ENCODE measurements at places on chromosomes 11 and 22.

DNA sequence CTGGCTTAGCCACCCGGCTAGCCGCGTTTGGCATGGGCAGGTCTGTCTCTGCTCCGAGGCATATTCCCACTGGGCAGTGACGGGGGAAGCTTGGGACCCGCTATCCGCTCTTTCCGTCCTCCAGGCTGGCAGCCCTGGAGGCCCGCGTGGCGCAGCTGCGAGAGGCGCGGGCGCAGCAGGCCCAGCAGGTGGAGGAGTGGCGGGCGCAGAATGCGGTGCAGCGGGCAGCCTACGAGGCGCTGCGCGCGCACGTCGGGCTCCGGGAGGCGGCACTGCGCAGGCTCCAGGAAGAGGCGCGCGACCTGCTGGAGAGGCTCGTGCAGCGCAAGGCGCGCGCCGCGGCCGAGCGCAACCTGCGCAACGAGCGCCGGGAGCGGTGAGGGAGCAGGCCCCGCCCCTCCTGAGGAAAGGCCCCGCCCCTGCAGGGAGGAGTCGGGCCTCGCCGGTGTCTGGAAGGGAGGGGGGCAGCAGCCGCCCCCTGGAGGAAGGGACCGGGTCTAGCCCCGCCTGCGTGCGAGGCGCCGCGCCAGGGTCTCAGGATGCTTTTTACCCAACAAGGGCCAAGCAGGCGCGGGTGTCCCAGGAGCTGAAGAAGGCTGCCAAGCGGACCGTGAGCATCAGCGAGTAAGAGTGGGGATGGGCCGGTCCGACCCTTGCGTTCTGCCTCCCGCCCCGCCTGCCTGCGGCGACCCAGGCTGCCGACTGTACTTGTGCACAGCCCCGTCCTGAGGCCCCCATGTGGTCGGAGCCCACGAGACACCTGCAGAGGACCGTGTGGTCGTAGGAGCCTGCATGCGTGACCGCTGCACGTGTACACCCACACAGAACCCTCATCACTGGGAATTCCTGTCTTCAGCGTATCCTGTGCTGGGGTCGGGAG is 7.9 kb downstream of the ATG16L2 start:
- H3K4me1 ChIP-seq, result peaks cover 10% of the 10 kb centered on the region
- no peak overlapping the region for H3K4me3 ChIP-seq
- no peak overlapping the region for H3K27ac ChIP-seq
- no peaks in the 10 kb centered on the region for H3K27me3 ChIP-seq
- H3K36me3 ChIP-seq, result peaks cover 57% of the 10 kb centered on the region

- no peak overlapping the region for H3K27ac ChIP-seq
- DNase-seq, result no peak
- no peaks in the 10 kb centered on the region for H3K36me3 ChIP-seq
- H3K4me3 ChIP-seq, result no peak overlapping the region
- peaks cover 6% of the 10 kb centered on the region for H3K27me3 ChIP-seq
Observed at GRCh38 chr11:109847621-109848020, 245.6 kb upstream of the ZC3H12C start.

- no peaks in the 10 kb centered on the region for H3K4me1 ChIP-seq
- no peaks in the 10 kb centered on the region for H3K36me3 ChIP-seq
Observed at GRCh38 chr11:78996007-78996406, 421.3 kb upstream of the NARS2 start.

DNA sequence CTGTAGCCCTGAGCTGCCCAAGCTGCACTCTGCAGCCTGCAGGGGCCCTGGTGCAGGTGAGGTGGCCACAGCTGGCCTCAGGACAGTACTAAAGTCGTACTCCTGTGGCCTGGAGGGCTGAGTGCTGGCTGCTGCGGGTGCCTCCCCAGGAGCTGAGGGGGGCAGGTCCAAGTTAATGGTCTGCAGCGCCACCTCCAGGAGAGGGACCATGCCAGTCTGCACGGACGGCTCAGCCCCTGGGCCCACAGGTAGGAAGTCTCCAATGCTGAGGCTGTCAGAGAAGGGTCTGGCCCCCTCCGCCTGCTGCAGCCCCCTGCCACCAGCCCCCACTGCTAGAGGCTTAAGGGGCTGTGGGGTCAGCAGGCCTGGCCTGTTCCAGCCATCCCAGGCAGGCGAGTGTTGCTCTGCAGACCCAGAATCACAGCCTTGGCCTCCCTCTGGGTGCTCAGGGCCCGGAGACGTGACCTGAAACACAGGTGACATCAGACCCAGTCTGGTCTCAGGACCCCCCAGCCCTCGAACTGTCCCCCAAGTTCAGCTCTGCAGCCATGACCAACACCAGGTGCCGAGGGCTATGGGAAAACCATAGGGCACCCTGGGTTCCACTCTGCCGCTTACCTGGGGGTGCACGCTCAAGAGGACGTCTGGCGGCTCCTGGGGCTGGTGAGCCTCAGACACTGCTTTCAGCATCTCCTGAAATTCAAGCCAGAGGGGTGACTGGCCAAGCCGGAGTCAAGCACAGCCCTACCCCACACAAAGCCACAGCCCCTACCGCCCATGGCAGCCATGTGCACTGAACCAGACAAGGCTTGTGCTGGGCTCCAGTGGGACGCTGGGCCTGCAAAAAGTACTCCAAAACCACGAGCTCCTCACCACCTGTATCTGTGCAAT is 20.8 kb downstream of the SELENOO start:
- no peaks in the 10 kb centered on the region for H3K27me3 ChIP-seq
- peaks cover 40% of the 10 kb centered on the region for H3K36me3 ChIP-seq
- H3K4me3 ChIP-seq, result no peak overlapping the region
- H3K4me1 ChIP-seq, result no peaks in the 10 kb centered on the region
- H3K27ac ChIP-seq, result no peak overlapping the region

DNA sequence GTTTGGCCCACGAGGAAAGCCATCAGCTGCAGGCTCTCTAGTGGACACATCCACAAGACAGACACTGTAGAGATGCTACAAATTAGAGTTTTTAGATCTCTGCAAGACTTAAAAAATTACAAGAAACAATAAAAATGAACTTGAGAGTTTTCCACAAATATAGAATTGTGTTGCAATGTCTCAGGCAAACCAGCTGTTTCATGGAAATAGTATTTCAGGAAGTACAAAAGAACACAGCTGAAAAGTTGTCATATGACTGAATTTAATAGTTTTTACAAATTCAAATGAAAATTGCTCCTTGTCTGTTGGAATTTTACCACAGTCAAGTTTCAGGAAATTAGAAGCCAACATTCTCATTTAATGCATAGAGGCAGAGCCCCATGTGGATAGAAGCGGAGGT is 184.5 kb upstream of the PITPNB start:
- no peaks in the 10 kb centered on the region for H3K36me3 ChIP-seq
- H3K27me3 ChIP-seq, result no peaks in the 10 kb centered on the region
- H3K4me1 ChIP-seq, result no peaks in the 10 kb centered on the region
- H3K27ac ChIP-seq, result no peak overlapping the region
